NCI-H2029 treated with DMSO at 0.1 percent for 48 hours (cell line): ENCODE measurements at places on chromosomes 6 and 20.

DNA sequence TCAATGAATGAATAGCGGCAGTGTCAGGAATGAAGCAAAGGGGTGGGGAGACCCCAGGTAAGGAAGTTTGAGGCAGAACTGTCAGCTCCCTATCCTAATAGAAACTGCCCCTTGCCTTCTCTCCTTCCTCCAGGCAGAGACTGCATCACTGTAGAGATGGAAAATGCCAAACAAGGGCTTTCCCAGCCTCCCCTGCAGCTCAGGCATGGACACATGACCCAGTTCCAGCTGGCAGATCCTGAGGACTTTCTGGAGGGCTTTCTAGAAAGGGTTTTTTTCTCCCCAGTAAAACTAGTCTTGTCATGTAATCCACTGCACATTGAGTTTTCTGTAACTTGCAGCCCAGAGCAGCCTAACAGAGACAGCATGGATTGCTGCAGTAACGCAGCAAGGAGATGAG is 17.9 kb upstream of the PNPLA1 start:
- DNase-seq = no peak

DNA sequence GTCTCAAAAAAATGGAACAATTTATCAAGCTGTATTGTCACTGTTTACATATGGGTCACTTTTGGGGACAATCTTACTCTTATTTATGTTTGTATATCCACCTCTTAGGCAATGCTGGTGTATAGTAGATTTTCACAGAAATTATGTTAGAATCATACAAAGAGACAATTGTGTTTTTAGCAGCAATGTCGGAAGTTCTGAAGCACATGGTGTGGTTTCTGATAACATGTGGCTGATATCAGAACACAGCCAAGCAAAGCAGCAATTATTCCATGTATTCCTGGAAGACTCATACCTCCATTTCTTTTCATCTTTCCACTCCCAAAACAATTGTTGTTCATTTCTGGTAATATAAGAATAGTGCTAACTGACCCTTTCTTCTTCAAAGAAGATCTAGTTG is 17.5 kb upstream of the LOC128125822 start:
- DNase-seq = no peak

- DNase-seq = no peak
These were observed 10.4 kb upstream of the RNF182 start for GRCh38 chr6:13914351-13914750.

- DNase-seq = no peak
These were observed 313.7 kb downstream of the CDH4 start for GRCh38 chr20:61565791-61566190.

- DNase-seq = no peak
These were observed 55.1 kb downstream of the IL20RA start for GRCh38 chr6:136989571-136990241.

GRCh38 chr20:20393207-20394120 is 25.6 kb downstream of the INSM1 start:
- no peak for DNase-seq

DNA sequence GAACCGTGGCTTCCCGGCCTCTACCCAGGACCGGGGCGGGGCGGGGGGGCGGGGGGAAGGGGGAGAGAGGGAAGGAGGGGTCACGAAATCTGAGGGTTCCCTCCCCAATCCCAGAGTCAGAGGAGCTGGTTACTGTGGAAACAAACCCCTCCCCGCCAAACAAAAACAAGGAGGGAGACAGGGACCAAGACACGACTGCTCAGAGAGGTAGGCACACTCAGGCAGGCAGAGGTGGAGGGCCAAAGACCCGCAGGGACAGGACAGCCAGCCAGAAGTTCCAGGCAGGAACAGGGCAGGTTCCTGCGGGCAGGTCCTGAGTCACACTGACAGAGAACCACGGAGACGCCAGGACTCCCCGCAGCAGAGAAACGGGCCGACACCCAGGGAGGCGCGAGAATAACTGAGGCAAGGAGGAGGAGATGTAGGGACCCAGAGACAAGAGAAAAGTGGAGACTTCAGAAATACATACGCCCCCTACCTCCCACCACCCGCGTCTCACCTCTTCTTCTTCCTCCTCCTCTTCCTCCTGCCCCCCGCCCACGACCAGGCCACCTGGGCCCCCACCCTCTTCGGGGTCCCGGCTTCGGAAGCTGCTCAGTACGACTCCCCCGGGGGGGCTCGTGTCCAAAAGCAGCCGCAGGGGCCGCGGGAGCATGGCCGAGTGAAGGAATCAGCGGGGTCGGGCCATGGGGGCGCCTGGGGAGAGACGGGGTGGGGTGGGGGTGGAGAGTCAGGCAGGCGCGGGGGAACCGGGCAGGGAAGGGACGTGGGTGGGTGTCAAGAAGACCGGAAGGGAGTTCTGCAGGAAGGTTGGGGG is 578 bp downstream of the RGL2 start:
- DNase-seq = no peak

GRCh38 chr20:53413186-53413631 is 180.4 kb downstream of the ZNF217 start:
- DNase-seq = no peak

DNA sequence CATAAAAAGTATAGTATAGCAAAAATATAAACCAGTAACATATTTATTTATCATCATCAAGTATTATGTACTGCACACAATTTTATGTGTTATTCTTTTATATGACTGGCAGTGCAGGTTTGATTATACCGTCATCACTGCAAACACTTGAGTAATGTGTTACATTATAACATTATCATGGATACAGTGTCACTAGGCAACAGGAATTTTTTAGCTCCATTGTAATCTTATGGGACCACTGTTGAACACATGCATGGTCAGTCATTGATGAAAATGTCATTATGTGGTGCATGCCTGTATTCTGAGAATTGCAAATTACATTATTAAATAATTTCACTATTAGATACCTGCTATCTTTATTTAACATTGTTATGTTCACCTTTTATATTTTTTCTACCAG is 29.1 kb upstream of the OR2J2 start:
- DNase-seq = no peak

DNA sequence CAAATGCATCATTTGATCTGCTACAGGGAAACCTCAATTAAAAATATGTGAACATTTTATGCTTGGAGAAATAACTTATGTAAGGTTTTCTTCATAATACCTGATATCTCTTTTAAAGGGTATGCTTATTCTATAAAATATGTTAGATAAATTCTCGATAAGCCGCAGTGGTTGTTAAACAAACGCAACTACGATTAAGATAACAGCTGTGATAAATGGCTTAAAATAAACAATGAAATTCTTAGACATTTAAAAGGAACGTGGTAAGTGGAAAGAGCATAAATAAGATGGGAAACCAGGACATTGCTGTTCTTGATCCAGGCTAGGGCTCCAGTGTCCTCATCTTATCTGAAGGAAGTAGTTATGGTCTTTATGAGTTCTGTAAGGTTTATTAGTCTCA is 415.9 kb downstream of the CD83 start:
- DNase-seq = no peak
